ENCODE measurements at places on chromosomes 16 and 17.

GRCh38 chr17:81380131-81380530 lies 15.1 kb upstream of the BAHCC1 start:
- no peak for DNase-seq

- no peak for DNase-seq
Measured at GRCh38 chr17:69357701-69358100, 30.8 kb upstream of the ABCA5 start.

GRCh38 chr17:3919123-3919624 lies 2.9 kb upstream of the P2RX1 start:
- DNase-seq: no peak

DNA sequence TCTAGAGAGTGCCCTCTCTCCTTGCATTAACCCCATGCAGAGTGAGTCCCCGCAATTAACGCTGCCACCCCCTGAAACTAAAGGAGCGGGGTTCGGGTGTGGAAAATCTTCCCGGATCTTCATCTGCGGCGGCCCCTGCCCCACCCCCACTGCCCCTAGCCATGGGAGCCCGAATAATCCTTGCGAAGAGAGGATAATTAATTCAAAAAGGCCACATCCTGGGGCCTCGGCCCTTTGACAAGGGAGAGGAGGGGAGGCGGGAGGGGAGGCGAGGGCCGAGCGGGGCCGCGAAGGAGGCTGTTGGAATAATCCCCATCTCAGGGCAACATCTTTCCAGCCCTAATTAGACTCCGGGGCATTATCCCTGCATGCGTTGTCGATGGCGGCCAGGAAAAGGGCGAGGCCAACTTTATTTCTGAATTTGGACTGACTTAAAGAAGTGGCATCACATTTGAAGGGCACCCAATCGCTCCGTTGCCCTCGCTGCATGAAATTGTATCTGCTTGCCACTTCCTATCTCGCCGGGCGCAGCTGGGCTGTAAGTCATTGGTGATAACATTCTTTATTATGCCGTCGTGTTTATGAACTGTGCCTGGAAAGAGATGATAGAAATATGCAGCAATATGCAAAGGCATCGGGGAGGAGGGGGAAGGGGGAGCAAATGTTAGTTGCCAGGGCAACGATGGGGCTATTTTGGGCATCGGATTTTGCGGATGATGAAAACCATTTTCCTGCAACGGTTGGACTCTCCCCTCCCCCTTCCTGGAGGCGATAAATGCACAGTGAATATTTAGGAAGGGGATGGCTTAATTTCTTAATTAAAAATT lies 387.1 kb upstream of the TNRC6C start:
- no peak for DNase-seq

GRCh38 chr17:43550754-43551153 lies 4.6 kb upstream of the ETV4 start:
- DNase-seq: no peak

DNA sequence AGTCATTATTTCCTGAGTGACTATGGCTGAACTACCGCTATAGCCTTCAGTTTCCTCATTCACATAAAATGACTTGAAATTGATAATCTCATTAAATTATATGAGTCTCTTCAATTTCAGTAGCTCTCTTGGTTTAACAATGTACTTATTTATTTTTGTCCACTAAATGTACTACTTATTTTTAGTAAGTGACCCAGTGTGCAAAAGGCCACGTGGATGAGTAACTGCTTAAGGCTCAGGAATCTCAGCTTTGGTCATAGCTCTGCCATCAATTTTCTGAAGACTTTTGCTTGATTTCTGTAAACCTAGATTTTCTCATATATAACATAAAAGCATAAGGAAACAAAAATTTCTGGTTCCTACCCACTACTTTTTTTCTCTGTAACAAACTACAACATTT lies 1132.9 kb upstream of the CDH8 start:
- DNase-seq: no peak

GRCh38 chr17:39963829-39964228 lies 1.0 kb downstream of the GSDMA start:
- DNase-seq: peak; percentile 38

GRCh38 chr16:49513040-49513439 lies 139.4 kb downstream of the C16orf78 start:
- no peak for DNase-seq

- DNase-seq: no peak
Measured at GRCh38 chr17:45369421-45369820, 52.6 kb upstream of the MAP3K14 start.

GRCh38 chr17:78568494-78569115 lies 8.6 kb downstream of the DNAH17 start:
- peak; percentile 35 for DNase-seq

- peak; percentile 61 for DNase-seq
Measured at GRCh38 chr17:82212331-82213250, at the start of gene CCDC57. Gene CCDC57 (minus strand): TSS chr17:82212842. CDS start chr17:82201944, 10,898 bp downstream.

GRCh38 chr16:80488167-80488566 lies 52.6 kb upstream of the DYNLRB2 start:
- DNase-seq: no peak

- no peak for DNase-seq
Measured at GRCh38 chr17:81656835-81657234, 493 bp upstream of the PDE6G start.

DNA sequence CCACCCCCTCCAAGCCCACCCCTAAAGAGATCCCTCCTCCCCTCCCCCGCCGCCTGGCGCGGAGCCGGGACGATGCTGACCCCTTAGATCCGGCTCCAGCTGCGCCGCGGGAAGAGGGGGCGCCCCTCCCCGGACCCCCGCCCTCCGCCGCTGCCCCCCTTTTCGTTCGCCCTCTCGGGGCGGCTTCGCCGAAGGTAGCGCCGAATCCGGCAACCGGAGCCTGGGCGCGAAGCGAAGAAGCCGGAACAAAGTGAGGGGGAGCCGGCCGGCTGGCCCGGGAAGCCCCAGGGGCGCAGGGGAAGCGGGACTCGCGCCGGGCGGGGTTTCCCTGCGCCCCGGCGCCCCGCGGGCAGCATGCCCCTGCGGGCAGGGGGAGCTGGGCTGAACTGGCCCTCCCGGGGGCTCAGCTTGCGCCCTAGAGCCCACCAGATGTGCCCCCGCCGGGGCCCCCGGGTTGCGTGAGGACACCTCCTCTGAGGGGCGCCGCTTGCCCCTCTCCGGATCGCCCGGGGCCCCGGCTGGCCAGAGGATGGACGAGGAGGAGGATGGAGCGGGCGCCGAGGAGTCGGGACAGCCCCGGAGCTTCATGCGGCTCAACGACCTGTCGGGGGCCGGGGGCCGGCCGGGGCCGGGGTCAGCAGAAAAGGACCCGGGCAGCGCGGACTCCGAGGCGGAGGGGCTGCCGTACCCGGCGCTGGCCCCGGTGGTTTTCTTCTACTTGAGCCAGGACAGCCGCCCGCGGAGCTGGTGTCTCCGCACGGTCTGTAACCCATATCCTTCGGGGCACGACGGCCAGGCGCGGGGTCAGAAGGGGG lies 623 bp downstream of the CACNA1G start:
- no peak for DNase-seq

DNA sequence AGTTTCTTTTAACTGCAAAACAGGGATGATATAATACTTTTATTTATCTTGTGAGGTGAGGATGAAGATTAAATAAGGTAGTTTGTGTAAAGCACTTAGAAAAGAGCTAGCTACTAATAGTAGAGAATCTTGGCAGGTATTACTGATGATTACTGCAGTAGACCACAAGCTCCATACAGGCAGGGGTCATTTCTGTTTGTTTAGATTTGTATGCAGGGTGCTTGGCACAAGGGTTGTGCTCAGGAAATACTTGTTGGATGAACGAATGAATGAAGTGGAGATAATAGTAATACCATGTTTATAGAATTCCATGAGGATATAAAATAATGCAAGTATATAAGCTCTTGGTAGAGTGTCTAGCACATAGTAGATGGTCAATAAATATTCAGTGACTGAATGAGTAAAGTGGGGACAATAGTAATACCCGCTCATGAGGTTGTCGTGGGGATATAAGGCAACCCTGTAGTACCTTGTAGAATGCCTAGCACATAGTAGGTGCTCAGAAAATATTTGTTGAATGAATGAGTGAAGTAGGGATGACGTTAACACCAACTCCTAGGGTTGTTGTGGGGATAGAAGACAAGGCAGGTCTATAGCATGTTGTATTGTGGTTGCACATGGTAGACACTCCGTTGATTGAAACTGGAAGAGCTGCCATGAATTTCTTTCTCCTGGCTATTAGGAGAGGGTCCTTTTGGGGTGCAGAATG lies 83.0 kb downstream of the ABCC1 start:
- DNase-seq: no peak

- DNase-seq: no peak
Measured at GRCh38 chr16:30982548-30983288, 2.3 kb upstream of the HSD3B7 start.

GRCh38 chr16:72910875-72911274 lies 137.1 kb downstream of the ZFHX3 start:
- DNase-seq: no peak

DNA sequence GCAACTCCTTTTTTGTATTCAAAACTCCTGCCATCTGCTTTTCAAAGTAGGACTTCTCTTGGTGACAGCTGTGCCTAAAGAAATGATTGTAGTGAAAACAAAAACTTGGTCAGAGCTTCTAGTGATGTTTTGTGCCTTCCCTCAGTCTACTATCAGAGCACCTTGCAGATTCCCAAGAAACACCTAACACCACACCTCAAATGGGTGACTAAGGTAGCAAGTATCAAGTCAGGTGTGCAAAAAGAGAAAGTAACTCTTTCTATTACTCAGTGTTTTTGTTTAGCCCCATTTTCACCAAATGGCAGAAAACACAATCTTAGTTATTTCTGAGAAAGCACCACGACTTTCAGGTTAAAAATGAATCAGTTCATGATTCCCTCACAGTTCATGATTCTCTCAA lies 2.0 kb upstream of the PMFBP1 start:
- no peak for DNase-seq

- peak; percentile 78 for DNase-seq
Measured at GRCh38 chr16:48918520-48919258, 308.7 kb upstream of the N4BP1 start.

DNA sequence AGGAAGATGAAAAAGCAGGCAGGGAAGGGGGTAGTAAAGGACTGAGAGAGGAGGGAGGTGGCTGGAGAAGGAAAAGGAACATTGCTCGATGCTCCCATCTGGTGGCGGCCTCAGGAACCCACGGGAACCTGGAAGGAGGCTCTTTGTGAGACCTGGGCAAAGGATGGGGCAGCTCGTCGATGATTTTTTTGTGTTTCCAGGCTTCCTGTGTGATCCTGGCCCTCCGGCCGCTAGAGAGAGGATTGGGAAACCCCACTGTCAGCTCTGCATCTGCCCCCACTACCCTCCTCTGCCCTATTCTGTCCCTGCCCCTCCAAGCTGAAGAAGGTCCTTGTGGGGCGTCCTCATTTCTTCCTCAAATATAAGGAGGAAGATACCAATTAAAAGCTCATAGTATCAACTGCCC lies 6.6 kb downstream of the WFIKKN2 start:
- DNase-seq: peak; percentile 34

- no peak for DNase-seq
Measured at GRCh38 chr16:1863681-1864460, 8.1 kb downstream of the MEIOB start.

DNA sequence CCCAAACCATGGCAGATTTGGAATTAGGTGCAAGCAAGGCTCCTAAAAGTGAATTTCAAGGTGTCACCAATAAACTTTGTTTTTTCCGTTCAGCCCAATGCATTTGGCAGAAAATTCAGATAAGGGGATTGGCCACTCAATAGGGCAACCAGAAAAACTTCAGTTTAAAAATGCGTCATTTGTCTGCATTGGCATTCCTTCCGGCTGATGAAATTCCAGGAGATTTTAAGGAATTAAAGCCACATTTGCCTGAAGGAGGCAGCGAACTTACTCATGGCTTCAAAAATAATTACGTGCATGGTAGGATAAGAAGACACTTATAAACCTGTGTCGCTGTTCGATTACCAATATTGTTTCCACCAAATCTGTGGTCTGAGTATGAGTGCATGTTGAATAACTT lies 151.9 kb downstream of the SALL1 start:
- no peak for DNase-seq

DNA sequence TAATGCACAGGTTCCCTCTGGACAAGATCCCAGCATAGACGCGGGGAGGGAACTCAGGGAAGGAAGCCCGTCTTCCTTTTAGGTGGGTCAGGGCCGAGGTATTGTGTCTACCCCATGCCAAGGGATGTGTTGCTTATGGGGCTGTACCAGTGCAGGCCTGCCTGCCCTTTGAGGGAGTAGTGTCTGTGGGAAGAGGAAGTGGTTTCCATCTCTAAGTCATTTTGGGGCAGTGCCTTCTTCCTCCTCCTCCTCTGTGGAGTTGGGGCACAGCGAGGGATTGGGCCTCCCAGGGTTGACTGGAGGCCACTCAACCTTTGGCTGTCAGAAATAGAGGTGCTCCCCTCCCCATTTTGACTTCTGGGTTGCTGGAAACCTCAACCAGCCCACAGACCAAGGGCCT lies 26.5 kb downstream of the GJD3 start:
- DNase-seq: no peak

Measured in RCC 7860 (cell line).